ENCODE measurements at places on chromosomes 2 and 18.

DNA sequence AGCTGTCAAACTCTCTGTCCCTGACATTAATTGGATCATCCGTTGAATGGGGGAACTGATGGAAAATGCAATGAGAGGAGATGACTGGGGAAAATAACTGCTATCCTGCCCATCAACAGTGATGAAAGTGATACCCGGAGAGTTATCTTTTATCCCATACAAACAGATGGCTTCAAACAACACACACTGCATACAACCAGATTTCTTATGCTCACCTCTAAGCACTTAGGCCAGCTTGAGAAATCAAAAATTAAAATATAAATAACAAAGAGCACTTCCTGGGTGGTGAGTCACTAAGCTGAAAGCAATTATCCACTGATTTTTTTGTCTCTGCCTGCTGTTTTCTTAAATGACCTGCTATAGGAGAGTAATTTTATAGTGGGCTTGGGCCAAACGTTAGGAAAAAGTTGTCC, 237.6 kb upstream of the RGPD4 start:
- DNase-seq: no peak

GRCh38 chr2:71608441-71608840, 155.1 kb downstream of the DYSF start:
- no peak for DNase-seq

- no peak for DNase-seq
These were observed 182.0 kb downstream of the PID1 start for GRCh38 chr2:229088966-229089700.

DNA sequence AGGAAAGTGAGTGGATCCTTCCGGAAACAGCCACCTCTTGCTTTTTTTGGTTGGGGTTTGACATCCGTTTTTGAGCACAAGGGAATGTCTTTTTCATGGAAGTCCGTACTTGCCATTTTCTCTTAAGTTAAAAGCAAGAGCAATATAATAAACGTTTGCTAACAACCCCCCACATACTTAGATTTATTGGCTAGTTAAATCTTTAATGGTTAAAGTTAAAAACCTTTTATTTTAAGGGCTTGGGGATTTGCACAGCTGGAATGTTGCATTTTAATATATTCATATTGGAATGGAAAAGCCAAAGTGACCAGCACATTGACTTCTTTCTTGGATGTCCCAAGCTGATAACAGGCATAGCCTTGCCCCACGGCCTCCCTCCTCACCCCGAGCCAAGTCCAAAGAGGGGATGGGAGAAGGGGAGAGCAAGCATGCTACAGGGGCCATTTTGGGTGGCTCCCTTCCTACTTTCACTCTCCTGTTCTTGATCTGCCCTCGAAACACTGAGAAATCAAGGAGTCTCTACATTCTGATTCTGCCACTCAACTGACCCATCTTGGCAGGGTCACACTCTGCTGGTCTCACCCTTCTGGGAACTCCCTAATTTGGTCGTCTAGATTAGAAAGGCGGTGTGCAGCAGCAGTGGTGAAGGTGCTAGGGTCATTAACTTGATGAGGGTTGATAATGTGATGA, 48.1 kb upstream of the PKDCC start:
- DNase-seq: no peak

- no peak for DNase-seq
These were observed 226.1 kb downstream of the ANKRD30B start for GRCh38 chr18:14974088-14974487.
